ENCODE measurements at places on chromosomes 2 and 18.
A peak's percentile ranks its signal among the peaks of the same experiment; 100 is the strongest.

DNA sequence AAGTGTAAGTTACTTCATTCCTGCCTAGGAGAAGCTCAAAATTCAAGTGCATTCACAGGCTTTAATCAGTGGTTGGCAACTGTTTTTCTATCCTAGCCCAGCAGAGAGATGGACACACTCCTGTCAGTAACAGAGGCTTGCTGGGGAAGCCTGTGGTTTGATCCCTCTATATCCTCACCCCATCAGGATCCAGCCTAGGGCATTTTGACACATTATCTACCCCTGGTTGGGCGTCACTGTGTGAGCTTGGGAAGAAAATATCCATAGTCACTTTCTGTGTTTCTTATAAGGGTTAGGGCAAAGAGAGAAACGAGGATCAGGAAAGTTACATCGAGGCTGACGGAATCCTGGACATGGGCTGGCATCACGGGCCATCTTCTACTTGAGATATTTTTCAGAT lies 10.0 kb downstream of the NT5DC4 start:
- DNase-seq = peak; percentile 26

DNA sequence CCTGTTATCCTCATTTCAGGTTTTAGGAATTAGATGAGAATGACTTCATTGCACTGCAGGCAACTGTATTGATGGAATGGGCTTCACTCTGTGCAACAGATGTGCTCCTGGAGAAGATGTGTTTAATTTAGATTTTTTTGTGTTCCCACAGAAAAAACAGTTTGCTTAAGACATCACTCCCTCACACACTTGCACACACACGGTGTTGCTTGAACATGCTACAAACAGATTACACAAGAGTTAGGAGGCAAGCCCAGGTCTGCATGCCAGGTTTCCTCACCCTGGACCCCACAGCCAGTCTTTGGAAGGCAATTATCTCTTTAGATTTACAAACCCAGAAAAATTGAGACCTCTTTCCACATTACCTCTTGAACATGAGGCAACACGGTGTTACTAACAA lies 93.7 kb upstream of the KLHL29 start:
- DNase-seq = peak; percentile 14

DNA sequence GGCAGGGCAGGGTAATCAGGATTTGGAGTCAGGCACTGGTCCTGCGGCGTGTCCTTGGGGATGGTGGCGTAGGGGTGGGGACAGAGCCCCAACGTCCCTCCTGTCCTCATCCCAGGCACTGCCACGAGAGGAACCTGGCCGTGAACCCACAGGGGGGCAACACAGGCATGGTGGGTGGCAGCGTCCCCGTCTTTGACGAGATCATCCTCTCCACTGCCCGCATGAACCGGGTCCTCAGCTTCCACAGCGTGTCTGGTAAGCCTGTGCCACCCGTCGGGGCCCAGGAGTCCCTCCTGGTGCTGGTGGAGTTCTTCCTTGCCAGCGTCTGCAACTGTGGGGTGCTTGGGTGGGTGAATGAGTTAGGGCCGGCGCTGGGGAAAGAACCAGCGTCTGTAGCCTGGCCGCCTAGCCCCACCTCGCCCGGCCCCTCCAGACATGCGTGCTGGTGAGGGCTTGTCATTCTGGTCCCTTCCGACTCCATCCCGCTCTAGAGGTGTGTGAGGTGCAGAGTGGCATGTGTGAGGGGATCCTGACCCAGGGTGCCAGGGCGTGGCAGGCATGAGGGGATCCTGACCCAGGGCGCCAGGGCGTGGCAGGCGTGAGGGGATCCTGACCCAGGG lies 8.0 kb downstream of the D2HGDH start:
- no peak for DNase-seq

DNA sequence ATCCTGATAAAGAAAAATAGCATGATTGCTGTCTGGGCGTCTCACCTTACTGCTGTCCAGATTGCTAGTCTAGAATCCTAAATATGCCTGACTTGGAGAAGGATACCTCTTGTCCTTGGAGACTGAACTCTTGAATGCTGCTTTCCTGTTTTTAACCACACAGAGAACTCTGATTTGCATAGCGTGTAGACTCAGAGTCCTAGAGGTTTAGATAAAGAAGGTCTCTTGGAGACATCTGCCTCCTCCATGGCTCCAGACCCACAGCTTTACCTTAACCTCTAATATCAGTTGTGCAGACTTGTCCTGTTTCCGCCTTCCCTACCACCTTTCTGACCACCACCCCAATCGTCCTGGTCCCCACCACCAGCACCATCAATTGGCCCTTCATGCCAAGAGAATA lies 292.6 kb upstream of the CYRIA start:
- DNase-seq = no peak

DNA sequence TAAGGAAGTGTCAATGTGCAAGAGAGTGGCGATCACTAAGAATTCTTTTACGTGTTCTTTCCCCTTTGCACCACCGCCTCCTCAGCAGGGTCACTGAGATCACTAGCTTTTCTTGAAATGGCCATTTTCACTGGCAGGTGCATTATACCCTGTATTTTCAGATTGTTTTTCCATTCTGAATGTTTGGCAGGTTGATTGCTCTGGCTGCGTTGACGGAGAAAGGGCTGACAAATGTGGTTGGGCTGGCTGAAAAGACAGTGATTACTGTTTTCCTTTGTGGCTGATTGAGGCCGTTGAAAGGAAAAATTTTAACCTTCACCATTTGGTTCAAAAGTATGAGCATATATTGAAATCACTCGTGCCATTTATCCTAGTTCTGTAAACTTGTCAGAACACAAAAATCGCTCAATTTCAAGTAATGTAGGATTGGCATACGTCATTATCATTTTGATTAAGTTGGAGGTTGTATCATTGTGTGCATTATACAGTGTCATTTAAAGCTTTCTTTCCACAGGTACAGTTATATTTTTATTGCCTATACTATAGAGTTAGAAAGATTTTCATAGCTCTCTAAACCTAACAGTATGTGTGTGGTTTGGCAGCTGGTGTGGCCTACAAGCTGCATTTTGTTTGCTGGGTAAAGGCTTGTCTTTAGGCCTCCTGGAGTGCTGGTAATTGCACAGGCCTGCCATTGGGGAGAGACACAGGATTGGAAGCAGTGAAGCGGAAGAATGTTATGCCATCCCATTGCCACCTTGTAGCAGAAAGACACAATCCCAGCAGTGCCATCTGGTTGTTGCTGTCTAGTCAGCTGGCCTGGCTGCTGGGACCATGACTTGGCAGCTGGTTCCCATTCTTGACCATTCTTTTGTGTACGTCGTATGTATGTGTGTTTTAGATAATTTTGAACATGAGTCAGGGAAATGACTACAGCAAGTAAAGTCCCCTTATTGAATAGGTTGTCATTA lies 36.7 kb downstream of the DYNC1I2 start:
- peak; percentile 32 for DNase-seq

DNA sequence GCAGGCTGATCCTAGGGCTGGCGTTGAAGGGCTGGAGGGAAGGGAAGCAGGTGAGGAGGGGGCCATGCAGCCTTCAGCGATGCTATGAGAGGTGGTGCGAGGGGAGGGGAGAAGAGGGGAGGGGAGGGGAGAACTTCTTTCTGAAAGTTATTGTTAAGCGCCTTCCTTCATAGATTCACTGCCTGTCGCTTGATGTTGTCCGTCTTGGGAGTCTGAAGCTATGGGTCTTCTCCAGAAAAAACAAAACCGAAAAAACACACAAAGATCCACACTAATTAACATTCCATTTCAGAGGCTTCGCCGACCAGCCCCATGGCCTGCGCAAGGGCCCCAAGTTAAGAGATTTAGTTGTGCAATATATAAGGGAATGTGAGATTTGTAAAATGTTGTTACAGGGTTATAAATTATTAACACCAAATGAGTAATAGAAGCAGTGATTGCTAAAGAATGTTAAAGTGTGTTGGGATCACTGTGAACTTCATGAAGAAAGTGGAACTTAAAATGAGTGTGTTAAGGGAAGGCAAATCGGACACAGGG lies 758 bp downstream of the CFAP221 start:
- no peak for DNase-seq

DNA sequence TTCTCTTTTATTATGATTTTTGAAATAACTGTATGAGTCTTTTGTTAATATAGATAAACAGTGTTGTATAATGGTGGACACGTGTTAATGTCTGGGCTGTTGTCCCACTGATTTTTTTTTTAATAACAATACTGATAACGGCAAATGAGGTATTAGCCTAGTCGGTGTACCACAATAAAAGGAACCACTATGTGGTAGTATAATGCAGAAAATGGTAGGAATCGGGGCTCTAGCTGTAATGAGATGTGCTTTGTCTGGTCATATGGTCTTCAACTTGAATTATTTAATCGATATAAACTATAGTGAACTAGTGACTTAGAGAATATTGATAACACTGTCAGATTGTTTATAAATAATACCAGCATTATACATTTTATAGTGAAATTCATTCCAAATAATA lies 517.9 kb upstream of the SPHKAP start:
- DNase-seq = peak; percentile 29

DNA sequence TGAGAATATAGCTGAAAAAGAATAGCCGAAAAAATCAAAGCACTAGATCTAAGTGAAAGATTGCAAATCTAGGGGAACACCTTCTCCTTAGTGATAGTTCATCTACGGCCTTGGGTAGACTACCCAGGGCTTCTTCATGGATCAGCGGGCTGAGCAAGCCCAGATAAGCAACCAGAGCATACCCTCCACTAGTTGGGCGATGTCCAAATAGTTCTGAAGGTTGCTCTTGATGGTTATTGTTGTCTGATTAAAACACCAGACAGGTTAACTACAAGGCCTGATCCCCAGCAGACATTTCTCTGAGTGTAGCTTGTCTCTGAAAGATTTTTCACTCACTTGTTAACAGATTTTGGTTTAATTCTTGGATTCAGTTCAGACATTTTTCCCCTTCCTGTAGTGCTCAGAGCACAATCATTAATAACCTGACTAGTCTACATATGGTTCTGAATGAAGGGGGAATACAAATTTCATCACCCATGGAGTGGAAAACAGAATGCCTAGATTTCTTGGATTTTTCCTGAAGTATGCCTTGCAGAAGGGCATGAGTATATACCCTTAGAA lies 99.6 kb downstream of the BABAM2 start:
- DNase-seq = no peak

GRCh38 chr2:203841654-203842053 lies 25.9 kb upstream of the CTLA4 start:
- no peak for DNase-seq

- DNase-seq = no peak
Measured at GRCh38 chr2:174786066-174786725, 21.9 kb upstream of the CHRNA1 start.

DNA sequence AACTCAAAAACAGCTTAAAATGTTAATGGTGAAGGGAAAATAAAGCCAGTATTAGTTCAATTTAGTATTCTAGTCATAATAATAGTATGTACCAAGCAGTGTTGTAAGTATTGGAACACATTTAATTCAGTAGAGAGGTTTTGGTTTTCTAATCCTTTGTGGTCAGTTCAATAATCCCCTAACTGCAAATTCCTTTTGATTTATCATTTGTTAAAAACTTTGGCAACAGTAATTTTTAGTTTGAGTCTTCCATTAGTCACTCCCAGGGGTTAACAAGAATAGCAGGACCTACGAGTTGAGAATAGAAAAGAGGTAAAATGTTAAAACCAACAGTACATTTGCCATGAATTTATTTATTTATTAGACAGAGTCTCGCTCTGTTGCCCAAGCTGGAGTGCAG lies 10.7 kb downstream of the MRPL44 start:
- peak; percentile 46 for DNase-seq

DNA sequence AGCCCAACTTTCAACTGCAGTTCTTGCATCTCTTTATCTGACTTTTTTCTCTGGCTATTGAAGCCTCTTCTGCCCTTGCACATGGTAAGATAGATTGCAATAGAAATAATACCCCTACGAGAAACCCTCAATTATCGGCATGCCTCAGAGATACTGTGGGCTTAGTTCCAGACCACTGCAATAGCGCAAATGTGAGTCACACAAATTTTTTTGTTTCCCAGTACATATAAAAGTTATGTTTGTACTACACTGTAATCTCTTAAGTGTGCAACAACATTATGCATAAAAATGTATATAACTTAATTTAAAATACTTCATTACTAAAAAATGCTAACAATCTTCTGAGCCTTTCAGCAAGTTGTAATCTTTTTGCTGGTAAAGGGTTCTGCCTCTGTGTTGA lies 124.7 kb downstream of the PDE1A start:
- peak; percentile 72 for DNase-seq

GRCh38 chr2:99404039-99404796 lies 67.0 kb downstream of the EIF5B start:
- DNase-seq = no peak

- no peak for DNase-seq
Measured at GRCh38 chr2:21687589-21687988, 563.8 kb downstream of the TDRD15 start.

Data from EH (cell line).